Activated CD4-positive, alpha-beta T cell treated with anti-CD3 and anti-CD28 coated beads for 1 hour (primary cell): ENCODE measurements at places on chromosomes 3 and 15.

DNA sequence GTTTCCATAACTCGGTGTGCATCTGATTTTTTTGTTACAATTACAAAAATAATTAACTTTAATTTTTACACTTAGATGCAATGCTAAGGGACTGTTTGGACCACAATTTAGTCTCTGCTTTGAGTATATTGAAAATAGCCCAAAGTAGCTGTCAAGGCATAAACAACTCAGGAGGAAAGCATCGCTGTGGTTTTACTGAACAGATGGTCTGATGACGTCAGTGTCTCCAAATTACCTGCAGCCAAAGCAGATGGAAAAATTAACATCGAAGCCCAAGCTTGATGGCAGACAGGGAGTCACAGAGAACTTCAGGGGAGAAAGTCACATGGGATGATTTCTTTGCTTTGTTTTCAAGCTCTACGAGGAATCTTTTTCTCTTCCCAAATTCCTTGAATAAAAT lies 83.1 kb upstream of the PLCL2 start:
- no peak for DNase-seq

GRCh38 chr15:68252925-68253534 lies 23.5 kb upstream of the CLN6 start:
- no peak for DNase-seq

- DNase-seq: no peak
Observed at GRCh38 chr3:101453961-101454360, 59.1 kb downstream of the SENP7 start.

GRCh38 chr3:141539431-141540187 lies 52.8 kb downstream of the RASA2 start:
- DNase-seq: no peak
